IPS-NIHi11 (cell line): ENCODE measurements at places on chromosomes 6 and 20.
A peak's percentile ranks its signal among the peaks of the same experiment; 100 is the strongest.

DNA sequence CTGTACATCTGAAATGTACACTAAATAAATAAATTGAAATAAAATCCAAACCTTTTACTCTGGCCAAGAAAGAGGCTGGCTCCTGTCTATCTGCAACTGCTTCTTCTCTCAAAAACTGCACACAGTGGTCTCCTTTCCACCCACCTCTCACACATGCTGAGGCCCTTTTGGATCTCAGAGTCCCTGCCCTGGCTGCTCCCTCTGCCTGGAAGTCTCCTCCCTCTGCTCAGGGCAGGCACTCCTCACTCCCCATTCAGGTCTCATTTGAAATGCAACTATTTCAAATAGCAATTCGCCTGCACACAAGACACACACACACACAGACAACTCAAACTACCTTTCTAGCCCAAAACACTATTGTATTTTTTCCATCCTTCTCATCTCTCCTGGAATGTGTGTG lies 348.8 kb downstream of the PKHD1 start:
- peak; percentile 15 for DNase-seq

DNA sequence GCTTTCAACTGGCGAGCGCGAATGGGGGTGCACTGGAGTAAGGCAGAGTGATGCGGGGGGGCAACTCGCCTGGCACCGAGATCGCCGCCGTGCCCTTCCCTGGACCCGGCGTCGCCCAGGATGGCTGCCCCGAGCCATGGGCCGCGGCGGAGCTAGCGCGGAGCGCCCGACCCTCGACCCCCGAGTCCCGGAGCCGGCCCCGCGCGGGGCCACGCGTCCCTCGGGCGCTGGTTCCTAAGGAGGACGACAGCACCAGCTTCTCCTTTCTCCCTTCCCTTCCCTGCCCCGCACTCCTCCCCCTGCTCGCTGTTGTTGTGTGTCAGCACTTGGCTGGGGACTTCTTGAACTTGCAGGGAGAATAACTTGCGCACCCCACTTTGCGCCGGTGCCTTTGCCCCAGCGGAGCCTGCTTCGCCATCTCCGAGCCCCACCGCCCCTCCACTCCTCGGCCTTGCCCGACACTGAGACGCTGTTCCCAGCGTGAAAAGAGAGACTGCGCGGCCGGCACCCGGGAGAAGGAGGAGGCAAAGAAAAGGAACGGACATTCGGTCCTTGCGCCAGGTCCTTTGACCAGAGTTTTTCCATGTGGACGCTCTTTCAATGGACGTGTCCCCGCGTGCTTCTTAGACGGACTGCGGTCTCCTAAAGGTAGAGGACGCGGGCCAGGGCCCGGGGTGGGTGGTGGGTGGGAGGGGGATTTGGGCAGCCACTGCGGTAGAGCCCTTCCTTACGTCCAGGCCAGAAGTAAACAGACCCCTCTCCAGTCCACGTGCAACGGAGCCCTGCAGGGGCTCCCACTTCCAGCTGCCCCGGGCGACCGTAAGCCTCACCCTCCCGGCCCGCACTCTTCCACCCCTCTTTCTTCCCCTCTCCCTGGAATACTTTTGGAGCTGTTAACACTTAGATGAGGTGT lies 998 bp downstream of the BMP2 start:
- no peak for DNase-seq

GRCh38 chr6:87763901-87764300 lies 61.9 kb upstream of the AKIRIN2 start:
- no peak for DNase-seq

DNA sequence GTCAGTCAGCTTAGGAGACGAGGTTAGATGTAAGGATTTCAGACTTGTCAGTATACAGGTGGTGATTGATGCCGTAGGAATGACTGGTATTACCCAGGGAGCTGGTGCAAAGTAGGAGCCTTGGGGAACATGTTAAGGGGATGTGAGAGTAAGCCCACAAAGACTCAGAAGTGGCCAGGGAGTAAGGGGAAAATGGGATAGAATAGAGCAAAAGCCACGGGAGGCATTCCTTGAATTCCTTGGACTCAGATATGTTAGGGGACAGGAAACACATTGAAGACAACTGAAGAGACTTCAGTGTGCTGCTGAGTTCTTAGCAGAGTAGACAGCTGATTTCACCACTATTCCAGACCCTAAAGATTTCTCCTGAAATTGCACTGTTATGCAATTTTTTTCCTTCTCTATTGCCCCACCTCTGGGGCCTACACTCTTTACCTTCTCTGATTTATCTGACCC lies 1.2 kb upstream of the ACAT2 start:
- DNase-seq: peak; percentile 35

GRCh38 chr6:28863604-28864325 lies 60.0 kb downstream of the TRIM27 start:
- DNase-seq: peak; percentile 55

- DNase-seq: no peak
Observed at GRCh38 chr6:150491131-150491810, 108.4 kb upstream of the PLEKHG1 start.

DNA sequence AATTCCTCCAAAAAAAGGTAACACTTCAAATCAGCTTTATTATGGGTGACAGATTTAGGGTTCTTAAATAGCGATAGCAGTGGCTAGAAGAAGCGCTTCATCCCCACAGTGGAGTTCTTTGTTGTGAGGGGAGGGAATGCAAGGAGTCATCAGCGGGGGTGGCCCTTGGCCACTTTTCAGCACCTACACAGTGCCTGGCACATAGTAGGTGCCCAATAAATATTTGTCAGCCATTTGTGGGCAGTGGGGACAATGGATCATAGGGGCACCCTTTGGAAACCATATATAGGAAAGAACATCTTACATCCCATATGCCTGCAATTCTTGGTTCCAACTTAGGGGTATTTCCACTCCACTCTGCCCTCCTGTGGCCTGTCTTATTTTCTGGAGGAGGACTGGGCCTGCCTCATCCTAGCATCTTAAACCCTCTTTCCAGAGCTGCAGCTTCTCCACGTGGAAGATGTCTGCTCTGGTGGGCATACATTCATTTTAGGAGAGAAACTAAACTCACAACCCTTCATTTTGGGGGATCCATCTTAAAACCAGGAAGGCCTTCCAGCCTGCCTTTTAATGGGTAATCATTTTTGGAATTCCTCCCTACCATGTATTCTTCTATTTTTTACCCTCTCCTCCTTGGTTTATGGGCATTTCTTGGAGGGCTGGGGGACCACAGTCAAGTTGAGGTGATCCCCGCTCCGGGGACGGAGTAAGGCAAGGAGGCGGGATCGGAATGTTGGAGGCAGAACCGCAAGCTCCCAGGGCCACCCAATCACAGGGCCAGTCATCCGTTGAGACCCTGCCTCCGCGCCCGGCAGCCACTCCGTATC lies 2.6 kb upstream of the GPSM3 start:
- DNase-seq: no peak

DNA sequence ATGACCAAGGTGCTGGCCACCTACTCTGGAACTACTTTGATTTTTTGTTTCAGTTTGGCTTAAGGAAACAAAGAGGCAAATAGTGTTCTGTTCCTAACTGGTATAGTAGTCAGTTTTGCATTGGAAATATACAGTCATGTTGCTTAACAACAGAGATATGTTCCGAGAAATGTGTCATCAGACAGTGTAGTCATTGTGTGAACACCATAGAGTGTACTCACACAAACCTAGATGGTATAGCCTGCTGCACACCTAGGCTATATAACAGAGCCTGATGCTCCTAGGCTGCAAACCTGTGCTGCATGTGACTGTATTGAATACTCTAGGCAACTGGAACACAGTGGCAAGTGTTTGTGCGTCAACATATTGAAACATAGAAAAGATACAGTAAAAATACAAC lies 80.4 kb downstream of the ARID1B start:
- DNase-seq: no peak

DNA sequence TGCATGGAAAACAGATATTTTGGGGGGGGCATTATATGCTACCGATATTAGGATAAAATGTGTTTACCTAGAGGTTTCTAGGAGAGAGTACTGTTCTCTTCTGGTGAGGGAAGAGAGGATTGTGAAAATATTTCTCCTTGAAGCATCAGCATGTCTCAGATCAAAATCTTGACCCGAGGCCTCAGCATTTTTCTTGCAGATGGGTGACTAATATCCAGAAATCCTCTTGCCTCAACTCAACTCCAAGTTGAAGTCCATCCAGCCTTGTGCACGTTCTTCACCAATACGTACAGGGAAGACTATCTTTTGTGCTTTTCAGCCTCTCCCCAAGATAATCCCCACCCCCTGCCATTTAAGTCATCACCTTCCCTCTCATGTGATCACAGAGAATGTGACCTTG lies 59.5 kb downstream of the PRND start:
- no peak for DNase-seq

DNA sequence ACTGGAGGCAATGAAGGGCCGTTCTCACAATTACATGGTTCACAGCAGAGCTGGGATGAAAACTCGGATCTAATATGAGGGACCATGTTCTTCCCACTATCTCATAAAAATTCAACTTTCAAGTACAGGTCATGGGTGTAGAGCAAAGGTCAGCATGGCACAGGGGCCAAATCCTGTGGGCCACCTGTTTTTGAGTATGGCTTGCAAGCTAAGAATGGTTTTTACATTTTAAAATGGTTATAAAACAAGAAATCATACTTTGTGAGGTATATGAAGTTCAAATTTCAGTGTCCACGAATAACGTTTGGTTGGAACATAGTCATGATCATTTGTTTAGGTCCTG lies 4.6 kb downstream of the MAP3K5 start:
- DNase-seq: no peak

GRCh38 chr6:20266851-20267608 lies 54.8 kb upstream of the MBOAT1 start:
- DNase-seq: peak; percentile 26

DNA sequence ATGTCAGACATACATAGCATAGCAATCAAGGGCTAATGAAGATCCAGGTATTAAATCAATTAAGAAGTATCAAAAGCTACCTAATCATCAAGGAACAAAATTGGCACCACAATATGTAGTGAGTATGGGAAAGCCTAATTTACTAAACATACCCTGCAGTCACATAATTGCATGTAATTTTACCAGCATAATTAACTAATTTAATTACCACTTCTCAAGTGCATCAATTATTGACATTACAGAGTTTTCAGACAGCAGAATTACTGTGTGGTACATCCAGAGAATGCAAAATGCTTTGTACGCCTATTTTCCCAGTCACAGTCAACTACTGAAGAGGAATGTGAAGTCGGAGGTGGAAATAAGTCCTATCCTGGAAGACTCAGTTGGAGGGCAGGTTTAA lies 279.0 kb upstream of the ID4 start:
- no peak for DNase-seq

GRCh38 chr6:105235155-105235554 lies 55.3 kb upstream of the POPDC3 start:
- no peak for DNase-seq

DNA sequence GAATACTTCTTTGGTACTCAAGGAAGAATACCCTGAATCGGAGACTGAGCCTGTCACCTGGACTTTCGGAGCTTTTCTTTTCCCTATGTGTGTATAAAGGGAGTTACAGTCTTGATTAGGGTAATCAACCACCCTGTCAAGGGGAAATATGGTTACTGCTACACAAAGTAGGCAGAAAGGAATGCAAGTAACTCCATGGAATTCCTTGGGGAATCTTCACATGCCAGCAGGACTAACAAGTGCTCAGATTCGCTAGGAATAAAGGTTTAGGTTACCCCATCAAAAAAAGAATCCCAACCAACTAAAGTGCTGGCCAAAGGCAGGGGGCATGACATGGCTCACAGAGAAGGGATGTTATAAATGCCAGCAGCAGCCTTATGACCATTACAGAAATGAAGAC lies 10.4 kb downstream of the KCNS1 start:
- DNase-seq: no peak

- DNase-seq: no peak
Observed at GRCh38 chr20:35578469-35578868, 36.6 kb downstream of the ERGIC3 start.

DNA sequence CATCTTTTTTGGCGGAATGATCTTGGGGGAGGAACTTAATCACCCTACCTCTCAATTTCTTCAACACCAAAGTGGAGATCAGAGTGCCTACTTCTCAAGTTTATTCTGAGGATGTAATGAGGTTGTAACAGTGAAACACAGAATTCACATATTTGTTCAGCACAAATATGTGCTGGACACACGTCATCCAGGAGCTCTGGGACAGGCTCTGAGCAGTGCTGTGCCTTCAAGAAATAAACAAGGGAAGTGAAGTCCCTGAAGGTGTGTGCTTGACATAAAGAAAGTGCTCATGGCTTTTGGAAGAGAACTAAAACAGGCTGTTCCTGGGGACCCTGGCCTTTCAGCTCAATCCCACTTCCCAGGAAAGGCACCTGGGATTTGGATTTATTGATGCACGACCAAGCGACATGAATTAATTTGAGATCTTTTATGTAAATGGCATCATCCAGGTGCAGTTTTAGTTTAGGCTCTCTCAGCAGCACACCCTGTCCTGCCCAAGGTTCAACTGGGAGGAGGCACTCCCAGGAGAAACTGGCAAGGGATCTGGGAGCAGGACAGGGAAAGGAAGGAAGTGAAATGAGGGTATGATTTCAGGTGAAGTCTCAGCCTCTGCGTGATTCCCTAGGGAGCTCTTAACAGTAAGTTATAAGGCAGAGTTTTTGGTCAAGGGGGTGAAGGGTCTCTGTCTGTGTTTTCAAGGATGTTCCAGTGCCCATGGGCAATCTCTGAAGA lies 211.0 kb downstream of the FOXA2 start:
- DNase-seq: no peak

DNA sequence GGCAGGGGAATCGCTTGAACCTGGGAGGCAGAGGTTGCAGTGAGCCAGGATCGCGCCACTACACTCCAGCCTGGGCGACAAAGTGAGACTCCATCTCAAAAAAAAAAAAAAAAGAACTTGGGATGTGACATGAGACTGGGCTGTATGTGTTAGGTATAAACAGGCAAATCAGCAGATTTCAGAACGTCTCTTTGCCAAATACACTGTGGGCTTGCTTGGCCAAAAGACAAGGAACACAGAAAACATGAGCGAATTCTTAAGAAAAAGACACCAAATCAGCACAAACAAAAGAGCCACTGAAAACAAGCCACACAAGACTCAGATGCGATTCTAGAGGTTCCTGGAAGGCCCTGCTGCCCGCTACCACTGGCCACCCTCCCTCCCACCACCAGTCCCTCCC lies 12.5 kb downstream of the ETV7 start:
- DNase-seq: no peak

- no peak for DNase-seq
Observed at GRCh38 chr20:63142933-63143332, 73.0 kb downstream of the YTHDF1 start.

DNA sequence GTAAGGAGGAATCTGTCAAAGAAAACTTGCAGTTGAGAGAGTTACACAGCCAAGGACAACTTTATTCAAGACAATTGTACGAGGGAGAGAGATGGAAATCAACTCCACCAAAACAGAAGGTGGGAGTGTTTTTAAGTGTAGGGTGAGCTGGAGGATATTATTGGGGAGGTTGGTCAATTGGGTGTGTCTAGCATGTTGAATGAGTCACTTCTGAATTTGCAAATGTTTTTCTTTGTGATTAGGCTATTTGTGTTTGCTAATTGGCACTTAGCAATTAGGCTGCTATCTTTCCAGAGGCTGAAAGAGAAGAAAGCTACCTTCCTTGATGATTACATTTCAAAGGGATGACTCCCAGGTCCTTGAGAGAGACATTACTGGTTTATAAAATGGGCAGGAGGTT lies 441.1 kb downstream of the MEI4 start:
- DNase-seq: no peak

GRCh38 chr6:119444642-119445557 lies 95.3 kb upstream of the MAN1A1 start:
- no peak for DNase-seq

GRCh38 chr20:35743693-35744491 lies 1.8 kb upstream of the RBM39 start:
- DNase-seq: no peak

- no peak for DNase-seq
Observed at GRCh38 chr6:2862712-2863181, 21.1 kb upstream of the SERPINB1 start.
